ENCODE measurements at places on chromosomes 7 and 10.

- DNase-seq: no peak
Measured at GRCh38 chr10:61071580-61071979, 127.6 kb upstream of the RHOBTB1 start.

- no peak for DNase-seq
Measured at GRCh38 chr10:73517166-73517888, 21.5 kb upstream of the PPP3CB start.

- DNase-seq: no peak
Measured at GRCh38 chr10:52390388-52390787, 76.3 kb downstream of the DKK1 start.

DNA sequence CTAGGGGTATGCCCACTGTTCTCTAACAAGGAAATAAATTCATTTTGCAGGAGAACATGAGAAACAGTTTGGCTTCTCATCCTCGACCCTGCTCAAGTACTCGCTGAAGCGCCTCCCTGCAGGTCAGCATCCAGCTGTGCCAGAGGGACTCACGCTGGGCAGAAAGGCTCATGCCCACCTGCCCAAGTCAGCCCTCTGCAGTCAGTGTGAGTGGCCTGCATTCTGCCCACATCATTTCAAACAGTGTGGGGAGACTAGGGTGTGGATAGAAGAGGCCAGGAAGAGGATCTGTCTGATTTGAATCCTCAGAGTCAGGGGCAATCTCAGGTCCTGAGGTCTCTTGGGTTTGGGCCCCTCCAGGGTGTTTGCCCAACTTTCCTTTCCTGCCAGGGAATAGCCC, 297.8 kb downstream of the ELMO1 start:
- DNase-seq: no peak

- DNase-seq: no peak
Measured at GRCh38 chr7:149599636-149600206, 102.1 kb upstream of the ZNF746 start.

GRCh38 chr7:8161364-8161828, 100.6 kb downstream of the ICA1 start:
- DNase-seq: no peak

DNA sequence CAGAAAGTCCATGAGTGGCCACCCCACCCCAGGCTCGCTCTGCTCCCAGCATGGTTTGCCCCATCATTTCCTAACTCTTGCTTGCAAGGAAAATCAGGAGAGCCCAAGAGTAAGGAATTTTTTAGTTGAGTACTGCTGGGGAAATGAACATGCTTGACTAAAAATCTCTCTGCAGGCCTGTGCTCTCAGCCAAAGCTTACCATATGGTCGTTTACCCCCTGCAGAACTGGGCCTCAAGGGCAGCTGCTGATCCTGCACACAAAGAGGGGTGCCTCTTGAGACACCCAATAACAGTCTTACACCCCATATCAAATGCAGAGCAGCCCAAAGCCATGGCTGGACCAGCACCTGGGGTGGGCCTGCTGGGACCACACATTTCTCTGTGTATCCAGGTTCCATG, 183.2 kb downstream of the CXCL12 start:
- DNase-seq: no peak

- DNase-seq: no peak
Measured at GRCh38 chr7:151400626-151401315, 9.1 kb downstream of the WDR86 start.

DNA sequence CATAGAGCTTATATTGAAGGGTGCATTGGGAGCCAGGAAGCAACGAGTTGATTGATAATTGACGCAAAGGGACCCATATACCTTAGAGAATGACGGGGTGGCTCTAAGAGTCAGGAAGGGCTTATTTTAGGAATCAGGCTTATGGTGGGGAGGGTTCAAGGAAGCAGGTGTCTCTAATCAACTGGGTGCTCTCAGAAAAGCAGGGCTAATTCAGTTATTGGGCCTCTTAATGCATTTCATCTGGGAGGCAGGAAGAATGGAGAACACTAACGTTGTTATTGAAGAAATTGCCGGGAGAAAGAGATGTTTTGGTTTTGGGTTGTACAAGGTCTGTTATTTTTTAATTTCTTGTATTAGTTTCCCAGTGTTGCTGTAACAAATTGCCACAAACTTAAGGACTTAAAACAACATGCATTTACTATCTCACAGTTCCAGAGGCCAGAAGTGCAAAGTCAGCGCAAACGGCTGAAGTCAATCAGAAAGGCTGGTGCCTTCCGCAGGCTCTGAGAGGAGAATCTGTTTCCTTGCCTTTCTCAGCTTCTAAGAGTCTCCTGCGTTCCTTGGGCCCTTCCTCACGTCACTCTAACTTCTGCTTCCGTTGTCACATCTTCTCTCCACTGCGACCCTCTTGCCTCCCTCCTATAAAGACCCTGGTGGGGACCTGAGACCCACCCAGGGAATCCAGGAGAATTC, 328.4 kb upstream of the C7orf33 start:
- DNase-seq: no peak

DNA sequence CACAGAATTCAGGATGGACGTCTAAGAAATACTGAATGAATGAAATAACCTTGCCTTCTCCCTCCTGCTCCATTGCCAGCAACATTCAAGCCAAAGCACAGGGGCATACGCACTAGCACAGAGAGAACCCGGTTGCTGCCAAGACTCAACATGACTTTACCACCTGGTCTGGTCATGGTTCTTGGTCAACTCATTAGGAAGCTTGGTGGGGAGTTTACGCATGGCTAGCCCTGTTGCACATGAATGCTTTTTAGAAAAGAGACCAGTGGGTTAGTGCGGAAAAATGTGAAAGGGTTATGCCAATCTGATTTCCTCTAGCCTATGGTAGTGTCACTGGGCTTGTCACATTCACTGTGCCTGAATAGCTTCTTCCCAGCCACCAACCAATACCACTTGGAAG, 187.6 kb upstream of the NEBL start:
- no peak for DNase-seq

GRCh38 chr10:36725581-36726520, 399.5 kb upstream of the ANKRD30A start:
- DNase-seq: peak; percentile 36

DNA sequence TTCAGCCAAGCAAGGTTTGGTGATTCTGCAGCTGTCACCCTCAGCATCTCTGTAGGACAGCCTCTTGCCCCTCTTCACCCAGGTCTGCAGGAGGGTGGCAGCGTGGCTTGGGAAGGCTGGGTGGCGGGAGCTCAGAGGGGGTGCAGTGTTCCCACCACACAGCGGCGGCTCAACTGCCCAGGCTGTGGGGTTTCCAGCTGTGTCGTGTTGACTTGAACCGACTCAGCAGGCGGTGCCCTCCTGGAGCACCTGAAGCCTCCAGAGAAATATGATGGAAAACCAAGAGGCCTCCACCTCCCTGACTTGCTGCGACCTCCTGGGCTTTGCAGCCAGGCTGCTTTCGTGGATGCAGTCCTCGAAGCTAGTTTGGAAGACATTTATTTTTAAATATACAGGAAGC, 68.0 kb upstream of the KLF6 start:
- no peak for DNase-seq

DNA sequence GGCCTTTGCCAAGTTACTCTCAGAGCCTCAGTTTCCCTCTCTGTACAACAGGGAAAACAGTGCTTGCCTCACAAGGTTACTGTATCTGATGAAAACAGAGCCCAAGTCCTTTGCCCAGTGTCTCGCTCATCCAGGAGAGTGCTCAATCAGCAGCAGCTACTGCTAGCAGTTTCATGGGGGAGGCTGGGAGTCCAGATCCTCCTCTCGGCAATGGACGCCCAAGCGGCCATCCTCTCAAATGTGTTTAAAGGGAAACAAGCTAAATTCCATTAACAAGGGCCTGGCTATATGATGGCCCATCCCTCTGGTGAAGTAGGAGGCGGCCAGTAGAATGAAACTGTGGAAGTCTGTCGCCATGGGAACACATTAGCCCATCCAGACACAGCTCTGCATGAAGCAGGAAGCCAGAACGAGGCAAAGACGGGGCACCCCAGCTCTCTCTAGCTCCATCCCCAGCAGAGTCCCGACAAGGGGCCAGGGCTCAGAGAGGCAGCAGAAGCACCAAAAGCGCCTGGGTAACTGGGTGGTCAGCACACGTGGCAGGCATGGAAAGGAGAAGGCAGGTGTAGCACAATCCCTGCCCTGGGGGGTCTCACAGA, 35.2 kb downstream of the FAM53B start:
- no peak for DNase-seq

DNA sequence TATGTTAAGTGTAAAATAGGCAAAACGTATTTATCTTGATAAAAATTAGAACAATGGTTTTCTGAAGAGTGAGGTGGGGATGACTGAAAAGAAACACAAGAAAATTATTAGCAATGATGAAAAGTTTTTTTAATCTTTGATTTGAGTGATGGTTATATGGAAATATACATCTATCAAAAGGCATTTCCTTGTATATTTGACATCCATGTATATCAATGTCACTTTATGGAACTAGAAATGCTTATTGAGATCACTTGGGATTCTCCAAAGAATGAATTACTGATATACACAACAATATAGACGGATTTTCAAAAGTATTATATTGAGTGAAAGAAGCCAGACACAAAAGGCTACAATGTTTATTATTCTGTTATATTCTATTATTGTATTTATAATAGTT, 1042.0 kb upstream of the POT1 start:
- no peak for DNase-seq

- DNase-seq: peak; percentile 59
Measured at GRCh38 chr10:72292223-72292691, 18.5 kb downstream of the DDIT4 start.

DNA sequence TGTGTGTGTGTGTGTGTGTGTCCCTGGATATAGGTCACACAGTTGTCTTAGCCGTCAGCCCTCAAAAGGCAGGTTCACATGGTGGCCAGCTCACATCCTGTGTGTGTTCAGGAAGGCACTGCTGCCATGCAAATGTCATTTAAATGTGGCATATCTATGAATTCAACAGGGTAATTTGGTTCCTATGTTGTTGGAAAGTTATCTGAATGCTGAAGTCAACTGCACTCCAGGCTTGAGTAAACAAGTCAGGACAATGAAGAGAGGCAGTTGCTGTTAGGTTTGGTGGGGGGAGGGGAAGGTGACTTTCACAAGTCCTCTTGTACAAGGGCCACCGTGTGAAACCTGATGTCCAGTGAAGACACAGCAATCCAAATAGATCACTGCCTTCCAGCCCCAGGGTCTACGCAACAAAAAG, 61.1 kb downstream of the PTPRE start:
- DNase-seq: no peak

DNA sequence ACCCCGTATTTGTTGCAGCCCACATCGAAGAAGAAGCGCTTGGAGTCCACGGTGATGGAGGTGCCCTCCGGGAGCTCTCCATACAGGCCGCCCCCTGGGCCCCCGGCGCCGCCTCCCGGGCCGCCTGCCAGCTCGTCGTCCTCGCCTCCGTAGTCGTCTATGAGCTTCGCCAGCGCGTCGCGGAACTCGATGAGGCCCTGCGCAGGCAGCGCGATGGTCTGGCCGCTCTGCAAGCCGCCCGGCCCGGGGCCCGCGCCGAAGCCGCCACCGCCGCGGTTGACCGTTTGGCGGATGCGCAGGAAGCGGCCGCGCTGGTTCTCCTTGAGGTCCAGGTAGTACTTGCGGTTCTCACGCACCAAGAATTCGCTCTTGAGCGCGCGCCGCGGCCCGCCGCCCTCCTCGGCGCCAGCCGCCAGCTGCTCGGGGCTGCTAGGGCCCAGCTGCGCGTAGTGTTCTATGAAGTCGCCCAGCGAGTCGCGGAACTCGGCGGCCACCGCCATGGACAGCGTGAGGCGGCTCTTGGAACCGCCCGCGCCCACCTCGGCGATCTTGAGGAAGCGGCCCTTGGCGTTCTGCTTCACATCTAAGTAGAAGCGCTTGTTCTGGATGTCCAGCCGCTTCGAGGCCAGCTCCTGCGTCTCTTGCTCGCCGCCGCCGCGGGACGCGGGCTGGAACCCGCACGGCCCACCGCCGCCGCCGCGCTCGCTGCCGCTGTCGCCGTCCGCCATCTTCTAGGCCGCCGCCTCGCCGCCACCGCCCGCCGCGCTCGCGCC, 523 bp downstream of the PURB start:
- peak; percentile 42 for DNase-seq

DNA sequence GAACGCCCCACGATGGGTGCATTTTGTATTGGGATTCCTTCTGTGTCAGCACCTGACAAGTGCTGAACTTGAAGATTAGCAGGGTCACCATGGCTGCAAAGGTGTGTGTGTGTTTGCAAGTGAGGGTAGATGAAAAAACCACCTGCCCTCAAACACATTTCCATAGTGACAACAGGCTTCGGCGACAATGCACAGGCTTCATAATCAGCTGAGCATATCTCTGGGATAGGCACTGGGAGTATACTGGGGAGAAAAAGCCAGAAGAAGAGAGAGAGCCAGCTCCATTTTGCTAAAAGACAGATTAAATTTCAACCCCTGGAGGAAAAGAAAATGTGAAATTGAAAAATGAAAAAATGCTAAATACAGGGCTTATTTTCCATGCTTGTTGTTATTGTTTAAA, 656.1 kb downstream of the INHBA start:
- DNase-seq: no peak

DNA sequence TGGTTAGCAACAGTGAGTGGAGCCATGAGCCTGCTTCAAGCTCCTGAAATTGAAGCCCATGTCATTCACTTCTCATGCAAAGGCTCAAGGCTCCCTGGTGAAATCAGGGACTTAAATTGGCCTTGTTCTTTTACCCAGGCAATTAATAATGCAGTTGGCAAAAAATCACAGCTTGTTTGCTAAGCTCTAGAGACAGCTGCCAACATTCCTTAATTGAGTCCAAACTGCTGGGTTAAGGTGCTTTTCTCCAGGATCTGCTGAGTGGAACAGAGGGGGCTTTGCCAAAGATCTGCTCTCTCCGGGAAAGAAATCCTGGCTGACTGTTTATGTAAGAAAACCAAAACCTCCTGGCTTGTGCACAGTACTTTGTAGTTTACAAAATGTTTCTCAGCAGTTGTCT, 257.6 kb upstream of the GHITM start:
- no peak for DNase-seq

- DNase-seq: no peak
Measured at GRCh38 chr7:130134106-130134636, 63.8 kb downstream of the KLHDC10 start.

GRCh38 chr10:32459051-32459698, 13.2 kb downstream of the CCDC7 start:
- DNase-seq: no peak

DNA sequence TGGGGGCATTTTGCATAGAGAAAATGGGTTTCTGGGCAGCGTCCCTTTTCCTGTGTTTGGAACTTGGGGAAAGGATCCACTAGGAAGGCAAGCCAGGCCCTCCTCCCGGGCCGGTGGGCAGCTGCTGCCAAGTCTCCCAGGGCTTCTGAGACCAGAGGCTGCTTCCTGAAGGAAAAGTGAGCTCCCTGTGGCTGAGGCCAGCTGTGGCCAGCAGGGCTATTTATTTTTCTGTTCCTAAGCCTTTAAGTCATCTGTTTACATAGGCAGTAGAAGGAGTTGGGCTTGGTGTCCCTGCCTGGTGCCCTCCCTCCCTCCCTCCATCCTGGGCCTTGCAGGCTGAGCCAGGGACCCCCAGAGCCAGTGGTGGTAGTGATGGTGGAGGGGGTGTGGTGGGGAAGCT, 70.5 kb upstream of the COL13A1 start:
- no peak for DNase-seq

- no peak for DNase-seq
Measured at GRCh38 chr7:141500608-141501007, 50.6 kb upstream of the AGK start.

Data from SW480 (cell line).